ENCODE measurements at places on chromosomes 4 and X.
A peak's percentile ranks its signal among the peaks of the same experiment; 100 is the strongest.

GRCh38 chr4:1614502-1614853 lies 69.6 kb downstream of the FAM53A start:
- no peak for DNase-seq

DNA sequence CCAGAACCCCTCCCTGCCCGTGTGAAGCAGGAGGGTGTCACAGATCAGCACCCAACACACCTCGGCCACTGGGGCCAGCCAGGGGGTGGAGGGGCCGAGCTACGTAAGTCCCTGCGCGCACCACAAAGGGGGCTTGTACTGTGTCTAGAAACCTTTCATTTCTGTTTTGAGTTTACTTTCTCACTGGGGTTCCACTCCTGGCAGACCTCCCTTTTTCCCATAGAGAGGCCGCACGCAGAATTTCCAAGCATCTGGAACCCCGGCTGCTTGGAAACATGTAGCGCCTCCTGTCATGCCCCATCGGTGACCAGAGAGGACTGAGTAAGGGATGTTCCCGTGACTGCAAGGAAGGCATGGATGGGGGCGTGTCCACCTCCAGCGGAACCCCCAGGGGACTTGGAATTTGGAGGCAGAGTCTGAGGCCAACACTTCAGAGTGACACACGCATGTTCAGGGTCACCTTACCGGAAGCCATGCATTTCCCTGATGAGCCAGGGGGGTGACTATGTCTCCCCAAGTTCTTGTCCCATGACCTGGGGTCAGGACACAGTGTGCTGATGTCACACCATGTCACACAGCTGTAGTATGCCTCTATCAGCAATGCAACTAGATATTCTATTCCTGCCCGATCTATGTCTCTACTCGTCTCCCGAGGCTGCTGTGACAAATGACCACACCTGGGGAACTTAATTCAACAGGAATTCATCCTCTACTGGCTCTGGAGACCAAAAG lies 105.3 kb downstream of the DHRSX start:
- DNase-seq, result no peak

DNA sequence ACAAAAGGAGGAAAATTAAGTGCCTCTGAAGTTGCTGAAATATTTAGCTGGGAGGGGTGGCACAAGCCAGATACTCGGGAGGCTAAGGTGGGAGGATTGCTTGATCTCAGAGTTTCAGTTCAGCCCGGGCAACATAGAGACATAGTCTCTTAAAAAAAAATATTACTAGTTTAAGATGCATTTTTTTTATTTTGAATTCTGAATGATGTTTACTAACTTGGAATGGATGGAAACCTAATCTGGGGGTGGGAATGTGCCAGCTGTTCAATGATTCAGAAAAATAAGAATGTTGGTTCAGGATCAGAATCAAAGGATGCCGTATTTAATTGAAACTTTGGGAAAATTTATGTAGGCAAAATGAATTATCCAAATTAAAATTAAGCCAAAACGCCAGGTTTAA lies 167.2 kb upstream of the ANK2 start:
- DNase-seq, result no peak

- no peak for DNase-seq
These were observed 44.7 kb downstream of the SLC10A7 start for GRCh38 chr4:146477054-146477453.

DNA sequence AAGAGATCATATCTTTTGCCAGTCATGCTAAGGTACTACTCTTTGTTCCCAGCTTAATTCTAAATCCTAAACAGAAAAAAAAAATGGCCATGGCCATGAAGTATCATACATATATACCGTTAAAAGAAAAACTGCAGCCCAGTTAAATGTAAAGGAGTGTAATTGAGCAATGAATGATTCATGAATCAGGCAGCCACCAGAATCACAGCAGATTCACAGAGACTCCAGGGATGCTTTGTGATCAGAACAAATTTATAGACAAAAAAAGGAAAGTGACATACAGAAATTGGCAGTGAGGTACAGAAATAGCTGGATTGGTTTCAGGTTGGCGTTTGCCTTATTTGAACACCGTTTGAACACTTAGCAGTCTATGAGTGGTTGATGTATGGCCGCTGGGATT lies 42.1 kb upstream of the PDGFC start:
- no peak for DNase-seq

GRCh38 chr4:20255823-20256222 lies 4.1 kb downstream of the SLIT2 start:
- DNase-seq, result no peak

DNA sequence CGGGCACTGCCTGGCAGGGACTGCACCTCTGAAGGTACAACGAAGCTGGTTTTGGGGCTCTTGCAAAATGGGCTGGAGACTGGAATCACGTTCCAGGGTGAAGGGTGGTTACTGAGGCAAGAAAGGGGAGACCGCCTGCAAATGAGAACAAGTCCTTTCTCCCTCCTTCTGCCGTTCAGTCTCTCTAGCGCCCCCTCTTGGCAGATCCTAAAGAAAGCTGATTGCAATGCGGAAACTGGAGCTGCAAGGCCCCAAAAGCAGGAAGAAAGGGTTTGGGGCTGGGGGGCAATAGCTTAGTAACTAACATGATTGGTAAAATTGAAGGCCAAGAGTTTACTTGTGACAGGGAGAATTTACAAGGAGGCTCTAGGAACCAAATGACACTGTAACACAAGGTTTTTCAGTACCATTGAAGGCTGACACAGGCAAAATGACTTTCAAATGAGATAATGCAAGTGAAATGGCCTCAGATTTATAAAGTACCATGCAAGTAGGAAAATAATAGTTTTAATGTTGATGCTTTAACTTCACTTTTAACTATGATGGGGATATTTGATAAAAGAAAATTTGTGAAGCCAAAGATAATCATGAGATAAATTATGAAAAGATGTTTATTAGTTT lies 222.7 kb upstream of the HAND2 start:
- DNase-seq, result no peak

DNA sequence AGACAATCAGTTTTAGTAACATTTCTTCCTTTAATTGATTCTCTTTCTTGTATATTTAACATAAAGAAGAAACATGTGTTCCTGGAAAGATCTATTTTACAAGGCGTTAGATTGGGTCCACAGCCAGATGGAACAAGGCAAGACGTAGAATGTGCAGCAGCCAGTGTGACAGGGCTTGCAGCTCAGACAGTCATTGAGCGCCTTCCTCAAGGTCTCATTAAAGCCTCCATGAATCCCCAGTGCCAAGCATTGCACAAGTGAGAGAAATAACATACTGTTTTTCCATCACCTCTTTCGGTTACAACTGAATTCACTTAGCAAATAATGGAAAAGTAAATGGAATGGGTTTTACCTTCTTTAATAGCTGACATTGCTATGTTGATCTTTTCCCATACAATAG lies 292.5 kb downstream of the USP46 start:
- DNase-seq, result peak; percentile 29

DNA sequence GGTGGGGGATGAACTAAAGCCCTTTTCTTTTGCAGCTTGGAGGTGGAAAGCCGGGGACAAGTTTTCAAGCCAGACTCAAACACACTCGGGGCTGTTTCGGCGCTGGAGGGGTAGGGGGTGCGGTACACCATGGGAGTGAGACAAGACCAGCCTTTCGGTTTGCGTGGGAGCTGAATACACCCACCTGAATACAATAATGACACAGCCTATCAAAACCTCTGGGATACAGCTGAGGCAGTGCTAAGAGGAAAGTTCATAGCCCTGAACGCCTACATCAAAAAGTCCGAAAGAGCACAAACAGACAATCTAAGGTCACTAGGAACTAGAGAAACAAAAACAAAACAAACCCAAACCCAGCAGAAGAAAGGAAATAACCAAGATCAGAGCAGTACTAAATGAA lies 163.3 kb downstream of the ATRX start:
- no peak for DNase-seq

DNA sequence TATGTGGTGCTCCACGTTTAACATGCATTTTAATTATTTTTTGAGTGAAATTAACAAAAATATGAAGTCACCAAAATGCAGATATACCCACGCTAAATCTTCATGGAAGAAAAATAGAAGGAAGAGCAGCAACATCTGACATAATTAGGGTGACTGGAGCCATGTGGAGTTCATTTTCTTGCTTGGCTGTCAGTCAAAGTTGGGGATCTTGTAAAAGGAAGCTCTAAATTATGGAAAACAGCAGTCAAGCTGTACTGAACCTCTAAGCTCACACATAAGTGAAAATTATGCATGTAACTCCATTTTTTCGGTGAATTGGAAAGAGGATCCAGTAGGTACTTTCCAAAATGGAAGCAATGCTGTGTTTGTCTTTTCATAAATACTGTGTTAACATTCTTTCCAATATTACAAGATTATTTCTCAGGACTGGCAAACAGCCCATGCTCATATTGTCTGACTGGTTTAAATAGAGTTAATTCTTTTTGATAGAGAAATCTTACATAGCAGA lies 9.7 kb upstream of the PDGFC start:
- DNase-seq, result no peak

GRCh38 chr4:15031197-15031596 lies 28.9 kb downstream of the CPEB2 start:
- DNase-seq, result no peak

DNA sequence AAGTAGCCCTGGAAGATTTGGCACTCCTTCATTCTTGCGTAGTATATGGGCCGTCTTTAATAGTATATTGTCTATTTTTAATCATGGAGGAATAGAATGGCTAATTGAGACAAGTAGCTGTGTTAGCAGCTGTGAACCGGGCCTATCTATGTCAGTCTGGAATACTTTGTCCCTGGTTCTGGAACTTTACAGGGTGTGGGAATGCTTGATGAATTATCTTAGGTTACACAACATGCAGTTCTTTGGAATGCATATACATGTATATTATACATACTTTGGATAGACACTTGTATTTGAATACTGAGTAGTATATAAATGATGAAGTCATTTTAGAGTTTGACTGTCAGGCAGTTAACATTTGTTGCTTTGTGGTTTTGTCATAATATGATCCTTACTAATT lies 37.4 kb downstream of the PDLIM5 start:
- no peak for DNase-seq

DNA sequence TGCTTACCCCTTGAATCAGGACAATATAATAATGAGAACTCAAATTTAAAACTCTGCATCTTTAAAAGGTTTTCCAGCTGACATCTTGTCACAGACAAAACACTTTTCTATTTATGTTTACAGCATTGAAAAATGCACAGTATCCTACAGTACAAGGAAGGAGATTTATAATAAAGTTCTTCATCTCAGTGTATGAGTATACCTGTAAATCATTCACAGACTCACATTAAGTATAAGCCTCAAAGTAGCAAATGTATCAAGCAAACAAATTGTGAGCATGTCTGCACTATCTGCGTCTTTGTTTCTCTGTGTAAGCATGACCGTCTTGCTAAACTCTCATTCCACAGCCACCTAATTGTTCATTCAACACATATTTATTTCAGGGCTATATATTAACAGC lies 52.8 kb downstream of the PPP1R2C start:
- no peak for DNase-seq

DNA sequence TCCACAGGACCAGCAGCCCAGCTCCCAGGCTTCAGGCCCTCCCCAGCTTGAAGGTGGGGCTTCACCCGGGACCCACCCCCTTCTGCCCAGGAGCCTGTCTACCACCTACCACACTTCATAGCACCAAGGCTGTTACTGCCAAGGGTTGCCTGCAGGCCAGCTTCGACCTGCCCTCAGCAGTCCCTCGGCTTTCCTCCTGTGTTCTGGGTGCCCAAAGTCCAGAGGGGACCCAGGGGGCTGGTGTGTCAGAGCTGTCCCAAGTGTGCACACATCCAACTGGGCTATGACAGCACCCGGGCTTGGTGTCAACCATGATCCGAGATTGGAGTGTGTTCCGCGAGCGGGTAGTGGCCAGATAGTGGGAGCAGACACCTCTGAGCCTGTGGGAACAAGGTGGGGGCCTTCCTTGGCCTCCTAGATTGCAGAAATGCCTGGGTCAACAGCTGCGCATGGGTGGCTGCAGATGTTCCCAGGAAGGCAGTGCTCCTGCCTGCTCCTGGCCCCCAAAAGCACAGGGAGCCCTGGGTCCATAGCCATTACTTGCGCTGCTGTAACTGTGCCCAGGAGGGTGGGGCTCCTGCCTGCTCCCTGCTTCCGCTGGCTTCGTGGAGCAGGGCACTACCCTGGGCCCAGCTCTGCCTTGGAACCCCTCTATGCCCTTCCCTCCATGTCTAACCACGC lies 16.8 kb downstream of the SULT1B1 start:
- no peak for DNase-seq

- no peak for DNase-seq
These were observed 1.3 kb downstream of the MTHFD2L start for GRCh38 chr4:74159143-74159709.

GRCh38 chrX:148310426-148311165 lies 189.8 kb upstream of the AFF2 start:
- DNase-seq, result no peak

GRCh38 chr4:108878806-108879205 lies 116.0 kb upstream of the ETNPPL start:
- no peak for DNase-seq

DNA sequence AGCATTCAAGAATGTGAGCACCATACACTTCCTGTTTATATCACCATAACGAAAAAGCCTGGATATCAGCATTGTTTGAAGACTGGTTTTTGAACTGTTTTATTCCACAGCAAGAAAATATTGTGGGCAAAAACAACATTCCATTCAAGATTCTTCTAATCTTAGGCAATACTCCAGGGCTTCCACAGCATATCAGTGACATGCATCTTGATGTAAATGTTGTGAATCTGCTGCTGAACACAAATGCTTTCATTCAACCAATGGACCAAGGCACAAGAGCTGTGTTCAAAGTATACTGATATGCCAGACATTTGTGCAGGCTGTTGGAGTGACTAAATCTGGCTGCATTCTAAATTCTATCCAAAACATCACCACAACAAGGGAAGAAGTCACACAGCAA lies 260.1 kb upstream of the ETNPPL start:
- no peak for DNase-seq

DNA sequence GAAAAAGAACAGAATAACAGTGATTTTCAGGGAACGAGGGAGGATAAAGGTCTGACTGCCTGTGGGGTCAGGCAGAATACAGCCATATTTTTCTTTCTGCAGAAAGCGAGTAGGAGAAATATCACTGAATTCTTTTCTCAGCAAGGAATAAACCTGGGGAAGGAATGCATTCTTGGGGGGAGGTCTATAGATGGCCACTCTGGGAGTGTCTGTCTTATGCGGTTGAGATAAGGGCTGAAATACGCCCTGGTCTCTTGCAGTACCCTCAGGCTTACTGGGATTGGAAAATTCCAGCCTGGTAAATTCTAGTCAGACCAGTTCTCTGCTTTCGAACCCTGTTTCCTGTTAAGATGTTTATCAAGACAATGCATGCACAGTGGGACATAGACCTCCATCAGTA lies 26.3 kb downstream of the CNGA1 start:
- DNase-seq, result no peak

GRCh38 chrX:12411831-12412230 lies 273.6 kb downstream of the FRMPD4 start:
- no peak for DNase-seq

GRCh38 chr4:189049682-189050081 lies 891.0 kb upstream of the FRG1 start:
- DNase-seq, result no peak

- no peak for DNase-seq
These were observed 62.6 kb downstream of the GLRA2 start for GRCh38 chrX:14591976-14592375.

GRCh38 chr4:110211007-110211769 lies 12.8 kb upstream of the ELOVL6 start:
- peak; percentile 18 for DNase-seq

- no peak for DNase-seq
These were observed 68.7 kb upstream of the PCDH19 start for GRCh38 chrX:100478714-100479306.

GRCh38 chr4:14177987-14178386 lies 550.5 kb upstream of the BOD1L1 start:
- no peak for DNase-seq
